ENCODE measurements at places on chromosomes 7 and 10. TPM values are rescaled to one million over a fixed set of nuclear protein-coding genes. Genes with fewer than 3 reads are reported as not detected.
A peak's percentile ranks its signal among the peaks of the same experiment; 100 is the strongest.

CCDC146 gene
- total RNA-seq: 5.1 TPM

LGI1 gene
- total RNA-seq: 0.29 TPM

CDHR1 gene
- under 0.01 TPM for total RNA-seq

ANKRD22 gene
- under 0.01 TPM for total RNA-seq

DNA sequence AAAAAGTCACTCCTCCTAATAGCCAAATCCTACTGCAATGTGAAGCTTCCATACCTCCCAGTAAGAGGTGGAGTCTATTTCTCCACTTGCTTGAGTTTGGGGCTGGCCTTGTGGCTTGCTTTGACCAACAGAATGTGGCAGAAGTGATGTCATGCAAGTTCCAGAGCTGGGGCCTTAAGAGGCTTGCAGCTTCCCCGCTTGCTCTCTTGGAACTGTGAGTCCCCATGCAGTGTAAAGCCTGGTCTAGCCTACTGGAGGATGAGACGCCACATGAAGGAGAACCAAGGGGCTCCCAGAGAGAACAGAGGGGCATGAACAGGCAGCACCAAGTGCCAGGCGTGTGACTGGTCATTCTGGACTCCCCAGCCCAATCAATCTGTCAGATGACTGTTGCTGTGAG lies 58.6 kb upstream of the OPALIN start:
- no peak for DNase-seq

DNA sequence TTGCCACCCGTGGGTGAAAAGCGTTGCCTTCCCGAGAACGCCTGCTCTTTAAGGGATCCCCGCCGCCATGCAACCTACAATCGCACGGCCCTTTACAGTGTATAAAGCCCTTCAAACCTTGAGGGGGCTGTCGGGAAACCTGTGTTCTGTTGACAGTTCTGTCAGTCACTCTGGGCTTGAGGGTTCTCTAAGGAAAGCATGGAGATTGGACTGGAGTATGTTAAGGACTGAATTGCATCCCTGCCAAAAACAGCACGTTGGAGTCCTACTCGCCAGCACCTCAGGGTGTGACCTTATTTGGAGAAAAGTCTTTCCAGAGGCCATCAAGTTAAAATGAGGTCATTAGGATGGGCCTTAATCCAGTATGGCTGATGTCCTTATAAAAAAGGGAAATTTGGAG lies 70.6 kb downstream of the PFKFB3 start:
- DNase-seq: no peak

DNA sequence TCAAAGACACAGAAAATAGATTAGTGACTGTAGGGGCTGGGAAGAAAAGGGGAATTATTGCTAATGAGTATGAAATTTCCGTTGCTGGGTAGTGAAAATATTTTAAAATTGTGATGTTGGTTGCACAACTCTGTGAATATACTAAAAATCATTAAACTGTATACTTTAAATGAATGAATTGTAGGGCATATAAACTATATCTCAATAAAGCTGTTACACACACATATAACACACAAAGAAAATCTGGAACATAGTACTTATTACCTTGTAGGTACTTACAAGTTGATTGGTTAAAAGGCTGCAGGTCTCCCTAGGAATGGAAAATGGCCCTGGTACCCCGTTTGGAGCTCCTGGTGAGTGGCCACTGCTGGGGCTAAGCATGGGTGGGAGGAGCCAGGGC lies 27.1 kb upstream of the VCL start:
- no peak for DNase-seq

- DNase-seq: no peak
Measured at GRCh38 chr7:108723381-108723814, 153.7 kb downstream of the DNAJB9 start.

- DNase-seq: peak; percentile 39
Measured at GRCh38 chr10:59575269-59575668, 134.4 kb downstream of the SLC16A9 start.

DNA sequence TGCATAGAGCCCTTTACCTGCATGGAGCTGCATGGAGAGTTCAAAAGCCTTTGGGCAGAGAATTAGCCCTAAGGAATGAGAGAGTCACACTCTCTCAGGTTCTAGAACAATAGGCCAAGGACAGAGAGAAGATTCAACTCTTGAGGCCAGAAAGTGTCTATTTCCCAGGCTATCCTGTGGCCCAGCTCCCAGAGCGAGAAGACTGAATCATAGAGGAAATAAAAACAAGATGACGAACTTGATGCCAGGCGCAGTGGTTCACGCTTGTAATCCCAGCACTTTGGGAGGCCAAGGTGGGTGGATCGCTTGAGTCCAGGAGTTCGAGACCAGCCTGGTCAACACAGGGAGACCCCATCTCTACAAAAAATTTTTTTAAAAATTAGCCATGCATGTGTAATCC lies 18.3 kb upstream of the PODXL start:
- DNase-seq: no peak

GSAP gene
- total RNA-seq: 13.0 TPM

DNA sequence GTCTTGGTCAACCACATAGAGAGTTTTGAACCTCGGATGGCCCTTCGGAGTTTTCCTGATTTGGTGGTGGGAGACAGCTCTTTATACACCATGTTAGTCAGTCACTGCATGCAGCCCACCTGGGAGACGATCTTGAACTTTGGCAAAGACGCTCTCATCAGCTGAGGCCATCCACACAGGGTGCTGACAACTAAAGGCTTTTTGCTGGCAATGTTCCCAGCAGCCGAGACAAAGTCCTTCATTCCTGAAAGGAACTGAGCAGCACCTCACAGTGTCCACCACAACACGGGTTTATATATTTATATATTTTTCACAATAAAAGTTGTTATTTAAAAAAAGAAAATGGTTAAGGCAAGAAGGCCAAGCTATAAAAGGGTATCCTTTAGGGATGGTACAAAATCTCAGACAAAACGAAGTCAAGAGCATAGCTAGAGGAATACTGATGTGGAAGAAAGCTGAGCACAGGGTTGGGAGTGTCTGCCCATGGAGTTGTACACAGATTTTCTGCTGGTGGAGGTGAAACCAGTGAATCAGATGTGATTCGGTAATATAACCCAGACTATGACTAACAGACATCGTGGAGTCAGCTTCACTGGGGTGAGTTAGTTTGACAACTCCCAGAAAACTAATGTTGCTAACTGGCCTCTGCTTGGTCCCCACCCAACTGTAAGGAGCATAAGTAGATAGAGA lies 27.4 kb upstream of the CAPZA2 start:
- DNase-seq: peak; percentile 80

DNA sequence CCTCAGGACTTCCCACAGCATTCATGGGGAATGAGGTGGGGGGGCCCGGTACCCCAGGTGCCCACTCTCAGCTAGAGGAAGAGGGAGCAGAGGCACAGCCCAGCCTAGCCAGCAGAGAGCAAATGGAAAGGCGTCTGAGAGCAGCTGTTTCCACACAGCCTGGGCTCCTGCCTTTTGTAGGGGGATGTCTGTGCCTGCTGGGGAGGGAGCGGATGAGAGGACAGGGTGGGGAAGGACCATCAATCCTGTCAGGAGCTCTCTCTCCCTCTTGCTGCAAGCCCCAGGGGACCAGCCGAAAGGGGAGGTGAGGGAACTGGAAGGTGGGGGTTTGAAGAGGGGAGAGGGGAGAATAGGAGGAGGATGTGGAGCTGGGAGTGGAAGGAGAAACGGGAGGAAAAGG lies at the start of gene PKD2L1:
Gene PKD2L1 (minus strand): TSS at position 150 of the 400 bp plus-strand sequence. CDS start 125 bp downstream, at position 25.
- DNase-seq: no peak

CLRN3 gene
- total RNA-seq: not detected

GRCh38 chr7:112550468-112551060 lies 69.8 kb downstream of the LSMEM1 start:
- DNase-seq: peak; percentile 79

ITGB8 gene
- 35.1 TPM for total RNA-seq

DNA sequence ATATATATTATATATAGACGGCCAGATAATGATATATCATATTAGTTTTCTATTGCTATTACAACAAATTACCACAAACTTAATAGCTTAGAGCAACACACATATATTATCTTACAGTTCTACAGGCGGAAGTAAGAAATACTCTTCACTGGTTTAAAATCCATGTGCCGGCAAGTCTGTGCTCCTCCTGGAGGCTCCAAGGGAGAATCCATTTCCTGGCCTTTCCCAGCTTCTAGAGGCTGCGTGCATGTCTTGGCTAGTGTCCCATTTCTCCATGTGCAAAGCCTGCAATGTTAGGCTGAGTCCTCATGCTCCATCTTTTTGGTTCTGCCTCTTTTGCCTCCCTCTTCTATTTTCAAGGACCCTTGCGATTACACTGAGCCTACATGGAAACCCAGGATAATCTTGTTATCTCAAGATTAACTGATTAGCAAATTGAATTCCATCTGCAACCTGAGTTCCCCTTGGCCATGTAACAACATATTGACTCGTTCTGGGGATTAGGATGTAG lies 23.9 kb upstream of the PNLIPRP3 start:
- DNase-seq: peak; percentile 34

IFIT1B gene
- total RNA-seq: not detected

- DNase-seq: no peak
Measured at GRCh38 chr10:19623321-19623720, 192.9 kb upstream of the PLXDC2 start.

DNA sequence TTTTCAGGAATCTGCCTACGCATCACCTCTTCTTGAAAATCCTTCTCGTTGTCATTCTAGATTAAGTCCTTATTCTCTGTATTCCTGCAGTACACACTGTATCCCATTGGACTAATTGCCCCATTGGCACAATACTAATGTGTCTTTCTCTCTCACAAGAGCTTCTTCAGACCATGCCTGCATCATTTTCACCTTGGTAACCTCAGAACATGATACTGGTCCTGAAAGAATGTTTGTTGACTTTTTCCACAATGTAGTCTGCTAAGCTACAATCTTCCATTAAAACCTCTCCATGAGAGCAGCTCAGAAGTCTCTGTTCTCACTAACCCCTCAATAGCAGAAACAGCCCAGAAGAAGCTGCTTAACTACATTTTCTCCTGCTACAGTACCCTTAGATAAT lies 270.7 kb downstream of the PCDH15 start:
- no peak for DNase-seq

DNA sequence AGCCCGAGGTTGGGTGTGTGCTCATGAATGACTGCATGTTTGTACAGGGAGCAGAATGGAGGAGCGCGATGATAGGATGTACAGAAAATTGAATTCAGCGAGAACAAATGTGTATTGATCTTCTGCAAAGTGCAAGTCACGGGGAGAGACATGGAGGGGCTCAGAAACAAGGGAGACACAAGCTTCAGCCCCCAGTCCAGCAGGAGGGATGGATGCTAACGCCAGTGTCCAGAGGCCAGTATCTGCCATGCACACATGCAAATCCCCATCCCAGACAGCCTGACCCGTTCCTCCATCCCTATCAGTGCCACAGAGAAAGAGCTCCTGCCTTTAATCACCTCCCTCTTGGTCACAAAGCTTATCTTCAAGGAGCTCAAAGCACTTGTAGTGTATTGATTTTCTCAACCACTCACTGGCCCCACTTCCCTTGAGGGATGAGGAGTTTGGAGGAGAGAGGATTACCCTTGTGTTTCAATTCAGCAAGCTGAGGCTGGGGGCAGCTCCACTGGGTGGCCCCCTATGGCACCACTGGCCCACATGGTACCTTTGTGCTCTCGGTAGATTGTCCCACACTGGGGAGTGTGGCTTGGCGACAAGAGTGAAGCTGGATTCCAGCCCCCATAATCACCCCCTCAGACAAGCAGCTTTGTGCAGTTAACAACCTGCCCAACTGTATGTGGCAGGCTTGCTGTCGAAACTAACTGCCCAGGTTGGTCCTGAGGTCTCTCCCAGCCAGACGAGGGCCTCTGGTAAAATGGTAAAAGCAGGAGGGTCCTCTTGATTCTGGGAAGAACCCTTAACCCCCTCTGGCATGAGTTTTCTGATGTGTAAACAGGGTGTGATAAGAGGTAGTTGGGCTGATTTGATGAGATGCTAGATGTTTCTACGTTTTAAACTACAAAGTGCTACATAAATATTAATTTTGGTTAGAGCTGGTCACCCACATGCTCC lies 151.6 kb upstream of the UNC5B start:
- peak; percentile 50 for DNase-seq

SCART1 gene
- total RNA-seq: 5.6 TPM

DNA sequence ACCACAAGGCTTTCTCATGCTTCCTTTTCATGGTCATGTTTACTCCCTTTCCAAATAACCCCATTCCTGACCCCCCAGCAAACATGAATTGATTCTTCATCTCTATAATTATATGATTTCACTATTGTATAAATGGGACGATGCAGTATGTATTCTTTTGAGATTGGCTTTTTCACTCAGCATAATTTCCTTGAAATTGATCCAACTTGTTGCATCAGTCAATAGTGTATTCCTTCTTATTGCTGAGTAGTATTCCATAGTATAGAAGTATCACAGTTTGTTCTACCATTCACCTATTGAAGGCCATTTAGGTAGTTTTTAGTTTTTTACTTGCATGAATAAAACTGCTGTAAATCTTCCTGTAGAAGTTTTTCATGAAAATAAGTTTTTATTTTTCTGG lies 264.7 kb downstream of the BAMBI start:
- DNase-seq: no peak

- DNase-seq: no peak
Measured at GRCh38 chr10:77431980-77432797, 205.4 kb downstream of the KCNMA1 start.

C7orf33 gene
- not detected for total RNA-seq

DNA sequence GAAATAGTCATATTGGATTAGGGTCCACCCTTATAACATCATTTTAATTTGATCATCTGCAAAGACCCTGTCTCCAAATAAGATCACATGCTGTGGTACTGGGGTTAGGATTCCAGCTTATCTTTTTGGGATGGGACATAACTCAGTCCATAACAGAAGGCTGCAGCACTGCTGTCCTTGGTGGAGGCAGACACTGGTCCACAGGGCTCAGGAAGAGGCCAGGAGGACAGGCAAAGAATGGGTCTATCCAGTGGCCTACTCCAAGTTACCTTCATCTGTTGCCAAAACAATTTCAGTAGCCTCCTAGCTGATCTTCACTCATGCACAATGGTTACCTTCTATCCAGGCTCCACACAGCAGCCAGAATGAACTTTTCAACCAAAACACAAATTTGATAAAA lies 387.0 kb downstream of the GRID1 start:
- no peak for DNase-seq

DNA sequence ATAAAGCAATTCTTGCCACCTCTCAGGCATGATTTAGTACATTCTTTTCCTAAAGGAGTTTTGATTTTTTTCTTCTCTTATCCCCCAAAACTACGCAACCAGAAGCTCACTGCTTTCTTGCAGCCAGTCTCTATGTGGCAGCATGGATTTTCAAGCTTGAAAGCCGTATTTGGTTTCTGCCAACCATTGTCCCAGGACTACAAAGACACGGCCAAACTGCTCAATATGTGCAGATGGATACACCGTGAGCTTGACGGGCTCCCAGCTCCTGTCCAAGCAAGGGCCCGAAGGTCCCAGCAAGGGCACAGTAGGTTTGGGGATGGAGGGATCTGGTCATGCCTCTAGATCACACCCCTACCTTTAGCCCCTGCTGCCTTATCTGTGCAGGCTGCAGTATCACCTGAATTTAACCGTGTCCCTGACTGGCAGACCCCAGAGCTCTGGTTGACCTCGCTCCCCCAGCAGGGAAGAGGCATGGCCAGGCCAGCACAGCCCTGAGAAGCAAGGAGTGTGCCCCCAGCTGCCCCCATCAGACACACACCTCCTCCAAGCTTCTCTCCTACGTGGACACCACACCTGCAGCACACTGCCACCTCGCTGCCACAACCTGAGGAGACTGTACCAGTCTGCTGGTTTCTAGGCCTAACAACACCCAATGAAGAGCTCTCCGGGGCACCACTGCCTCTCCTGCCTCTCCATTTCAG lies 86.8 kb downstream of the COBL start:
- DNase-seq: no peak
